SK-N-SH treated with all-trans-retinoic acid at 6 μM for 48 hours (cell line): ENCODE measurements at places on chromosomes 7 and 10.
A peak's percentile ranks its signal among the peaks of the same experiment; 100 is the strongest.

DNA sequence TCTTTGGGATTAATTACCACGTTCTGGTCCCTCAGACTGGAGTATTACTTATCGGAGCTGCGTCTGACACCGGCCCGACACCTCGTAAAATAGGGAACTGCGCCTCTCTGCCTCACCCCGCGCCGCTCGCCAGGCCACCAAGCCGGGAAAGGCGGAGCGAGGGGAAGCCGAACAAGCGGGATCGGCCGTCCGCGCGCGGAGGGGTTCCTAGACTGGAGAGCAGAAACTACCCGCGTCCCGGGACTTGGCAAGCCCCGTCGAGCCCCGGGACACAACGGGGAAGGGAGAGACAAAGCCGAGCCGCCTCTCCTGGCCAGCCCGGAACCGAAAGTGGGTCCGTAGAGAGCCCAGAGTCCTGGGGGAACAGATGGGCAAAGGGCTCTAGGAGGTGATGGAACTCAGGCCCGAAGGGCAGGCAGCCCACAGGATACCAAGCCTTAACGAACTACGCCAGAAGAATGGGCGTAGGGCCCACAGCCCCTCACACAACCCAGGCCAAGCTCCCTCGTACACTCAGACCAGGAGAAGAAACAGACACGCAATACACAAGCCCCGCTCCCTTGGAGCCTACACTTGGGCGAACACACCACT lies 6.5 kb downstream of the LBX1 start:
- ATAC-seq, result peak; percentile 41

- no peak for ATAC-seq
Observed at GRCh38 chr10:55641601-55642000, 719.5 kb downstream of the ZWINT start.

GRCh38 chr7:105512926-105513526 lies 9.0 kb downstream of the PUS7 start:
- ATAC-seq, result no peak

- ATAC-seq, result no peak
Observed at GRCh38 chr10:30705101-30705624, 75.6 kb upstream of the LYZL2 start.

- ATAC-seq, result no peak
Observed at GRCh38 chr10:78434886-78435285, 401.2 kb downstream of the RPS24 start.

- ATAC-seq, result no peak
Observed at GRCh38 chr10:9175200-9175599, 1120.7 kb downstream of the GATA3 start.

GRCh38 chr7:15168489-15168888 lies 265.9 kb upstream of the DGKB start:
- 0 out of 3 replicates have a peak, but pooled peaks have one; percentile 21 for ATAC-seq

DNA sequence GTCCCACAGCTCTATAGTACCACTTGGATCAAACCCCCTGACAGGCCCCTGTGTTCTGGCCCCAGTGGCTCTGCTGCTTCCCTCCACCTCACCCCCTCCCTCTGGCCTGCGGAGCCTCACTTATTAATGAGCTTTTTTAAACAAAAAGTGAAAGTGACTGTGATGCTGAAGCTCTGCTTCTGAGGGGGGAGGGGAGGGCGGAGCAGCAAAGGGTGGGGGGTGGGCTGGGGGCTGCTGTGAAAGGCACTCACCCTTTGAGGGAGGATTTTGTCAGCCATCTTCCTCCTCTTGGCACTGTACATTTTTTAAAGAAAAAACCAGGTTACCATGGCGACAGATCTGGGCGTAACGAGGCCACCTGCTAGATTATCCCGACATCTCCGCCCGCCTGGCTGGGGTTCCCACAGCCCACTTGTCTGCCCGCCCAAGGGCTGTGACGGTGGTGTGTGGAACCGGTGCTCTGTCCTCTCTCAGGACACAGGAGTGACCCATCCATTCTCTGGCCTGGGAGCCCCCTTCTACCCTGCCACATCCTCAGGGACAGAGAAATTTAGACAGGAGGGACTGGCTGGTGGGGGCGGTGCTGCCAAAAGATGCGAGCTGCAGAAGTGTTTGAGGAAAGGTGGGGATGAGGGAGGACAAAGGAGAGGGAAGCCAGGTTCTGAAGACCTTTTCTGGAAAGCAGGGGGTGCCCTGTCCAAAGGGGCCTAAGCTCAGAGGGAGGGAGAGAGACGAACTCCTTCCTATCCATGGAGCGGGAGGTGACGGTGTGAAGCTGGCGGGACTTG lies 4.9 kb downstream of the SMARCD3 start:
- no peak for ATAC-seq

GRCh38 chr7:115013886-115014285 lies 92.0 kb downstream of the MDFIC start:
- no peak for ATAC-seq

DNA sequence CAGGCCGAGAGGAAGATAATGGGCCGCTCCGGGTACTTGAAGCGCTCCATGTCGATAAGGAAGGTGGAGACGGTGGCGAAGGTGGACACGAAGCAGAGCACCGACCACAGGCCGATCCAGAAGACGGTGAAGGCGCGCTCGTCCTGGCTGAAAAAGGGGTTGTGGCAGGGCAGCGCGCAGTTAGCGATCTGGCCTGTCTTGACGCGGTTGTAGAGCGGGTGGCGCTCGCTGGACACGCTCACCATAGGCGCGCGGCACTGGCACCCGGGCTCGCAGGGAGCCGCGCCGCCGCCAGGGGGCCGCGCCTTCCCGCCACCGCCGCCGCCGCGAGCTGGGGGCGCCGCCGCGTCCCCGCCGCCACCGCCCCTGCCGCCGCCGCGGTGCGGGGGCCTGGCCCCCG lies 1.6 kb downstream of the FZD8 start:
- ATAC-seq, result peak; percentile 6; the same call in 1 of the 3 replicates

GRCh38 chr10:4111643-4112042 lies 326.6 kb upstream of the KLF6 start:
- no peak for ATAC-seq

DNA sequence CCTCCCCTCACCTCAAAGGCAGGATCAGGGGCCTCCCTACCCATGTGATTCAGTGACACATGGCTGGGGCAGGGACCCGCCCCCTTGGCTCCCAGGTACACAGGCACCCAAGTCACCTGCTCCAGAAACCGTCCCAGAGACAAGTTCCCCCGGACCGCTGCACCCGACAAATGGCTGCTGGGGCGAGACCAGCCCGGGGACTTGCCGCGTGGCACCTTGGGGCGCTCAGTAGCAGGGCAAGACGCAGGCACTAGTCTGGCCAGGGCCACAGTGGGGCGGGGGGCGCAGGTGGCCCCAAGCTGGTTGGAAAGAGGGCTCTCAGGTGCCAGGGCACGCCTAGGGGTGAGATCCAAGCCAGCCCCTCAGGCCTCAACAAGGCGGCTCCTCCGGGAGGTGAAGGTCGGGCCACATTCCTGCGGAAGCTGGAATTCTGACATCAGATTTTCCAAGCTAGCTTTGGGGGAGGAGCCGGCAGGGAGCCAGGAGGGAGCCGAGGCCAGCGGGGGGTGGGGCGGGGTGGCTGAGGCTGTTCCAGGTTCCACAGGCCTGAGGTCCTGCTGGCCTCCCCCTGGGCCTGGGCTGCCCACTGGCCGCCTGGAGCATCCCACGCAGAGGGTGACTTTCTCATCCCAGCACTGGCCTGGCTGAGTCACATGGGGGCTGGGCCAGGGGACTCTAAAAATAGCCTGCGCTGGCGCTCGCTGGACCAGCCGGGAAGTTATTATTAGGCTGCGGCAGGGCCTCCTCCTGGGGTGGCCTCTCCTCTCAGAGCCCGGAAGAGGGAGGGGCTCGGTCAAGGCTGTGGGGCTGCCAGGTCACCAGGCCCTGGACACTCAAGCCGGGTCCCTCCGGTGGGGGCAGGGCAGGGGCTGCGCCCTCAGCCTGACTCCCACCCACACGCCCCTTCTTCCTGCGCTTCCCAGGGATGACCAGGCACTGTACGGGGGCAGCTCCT lies 20.5 kb upstream of the INPP5A start:
- peak; percentile 94 for ATAC-seq

- peak; percentile 49; the same call in 1 of the 3 replicates for ATAC-seq
Observed at GRCh38 chr7:16114633-16115032, 306.7 kb downstream of the CRPPA start.

GRCh38 chr7:102236592-102237287 lies 49.9 kb upstream of the SH2B2 start:
- peak; percentile 98 for ATAC-seq

GRCh38 chr7:100804681-100805431 lies 22.5 kb downstream of the EPHB4 start:
- no peak for ATAC-seq

GRCh38 chr7:129665013-129665401 lies 53.5 kb downstream of the NRF1 start:
- ATAC-seq, result peak; percentile 94

DNA sequence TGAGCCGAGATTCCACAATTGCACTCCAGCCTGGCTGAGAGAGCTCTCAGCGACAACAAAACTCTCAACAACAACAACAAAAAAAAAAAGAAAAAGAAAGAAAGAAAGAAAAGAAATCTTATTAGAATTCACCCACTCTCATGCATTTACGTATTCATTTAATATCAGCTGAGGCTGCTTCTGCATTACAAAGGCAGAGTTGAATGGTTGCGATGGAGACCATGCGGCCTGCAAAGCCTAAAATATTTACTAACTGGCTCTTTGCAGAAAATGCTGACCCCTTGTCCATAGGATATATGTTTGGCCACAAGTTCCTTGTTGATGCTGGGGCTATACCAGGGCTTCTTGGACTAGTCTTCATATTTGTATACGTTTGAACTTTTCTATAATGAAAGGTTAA lies 109.4 kb downstream of the SPDYE5 start:
- ATAC-seq, result no peak

GRCh38 chr7:132500727-132501440 lies 75.4 kb downstream of the PLXNA4 start:
- ATAC-seq, result peak; percentile 74

- peak; percentile 58 for ATAC-seq
Observed at GRCh38 chr7:2928613-2929311, 84.7 kb upstream of the GNA12 start.

GRCh38 chr10:24706479-24707118 lies 17.1 kb downstream of the ARHGAP21 start:
- peak; percentile 99 for ATAC-seq

GRCh38 chr7:116614499-116615262 lies 57.3 kb upstream of the MET start:
- peak; percentile 41 for ATAC-seq

DNA sequence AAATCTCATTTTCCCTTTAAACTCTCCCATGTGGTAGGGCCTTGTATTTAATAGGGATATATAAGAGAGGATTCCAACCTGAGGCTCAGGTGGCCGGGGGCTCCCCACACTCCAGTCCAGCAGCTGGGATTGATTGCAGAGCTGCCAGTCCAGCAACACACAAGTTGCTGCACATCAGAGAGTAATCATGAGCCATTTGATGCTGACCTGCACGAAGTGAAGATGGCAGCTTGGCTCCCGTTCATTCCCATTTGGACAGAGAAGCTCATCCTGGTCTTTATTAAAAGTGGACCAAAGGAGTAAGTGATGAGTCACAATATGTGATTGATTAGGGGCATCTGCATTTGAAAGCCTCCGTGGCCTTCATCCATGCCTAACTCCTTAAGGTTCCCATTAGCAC lies 202.4 kb downstream of the PLXNA4 start:
- ATAC-seq, result peak; percentile 73

DNA sequence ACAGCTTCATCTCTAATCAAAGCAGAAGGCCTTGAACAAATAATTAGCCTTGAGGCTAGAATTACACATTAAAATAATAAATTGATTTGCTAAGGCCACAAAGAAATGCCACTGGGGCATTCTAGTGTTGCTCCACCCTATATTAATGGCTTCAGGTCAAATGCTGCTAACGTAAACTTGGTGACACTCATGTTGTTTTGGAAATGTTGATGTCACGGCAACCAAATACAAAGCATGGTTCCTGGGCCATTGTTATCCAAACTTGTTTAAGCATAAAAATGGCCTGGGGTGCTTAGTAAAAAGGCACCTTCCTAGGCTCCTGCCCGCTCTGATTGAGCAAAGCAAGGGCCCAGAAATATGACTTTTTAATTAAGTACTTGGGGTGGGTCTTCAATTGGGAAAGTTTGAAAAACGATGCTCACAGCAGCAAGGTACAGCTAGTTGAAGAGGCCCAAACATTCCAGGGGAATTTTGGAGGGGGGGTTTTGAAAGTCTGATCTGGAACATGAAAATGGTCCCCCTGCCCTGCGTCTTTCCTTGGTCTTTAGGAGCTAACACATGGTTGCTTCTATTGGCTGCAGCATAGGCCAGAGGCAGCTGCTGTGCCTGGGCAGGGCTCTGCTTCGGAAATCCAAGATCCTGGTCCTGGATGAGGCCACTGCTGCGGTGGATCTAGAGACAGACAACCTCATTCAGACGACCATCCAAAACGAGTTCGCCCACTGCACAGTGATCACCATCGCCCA lies 67.8 kb downstream of the ABCC2 start:
- ATAC-seq, result no peak

- ATAC-seq, result no peak
Observed at GRCh38 chr7:127766831-127767459, 115.0 kb downstream of the SND1 start.

DNA sequence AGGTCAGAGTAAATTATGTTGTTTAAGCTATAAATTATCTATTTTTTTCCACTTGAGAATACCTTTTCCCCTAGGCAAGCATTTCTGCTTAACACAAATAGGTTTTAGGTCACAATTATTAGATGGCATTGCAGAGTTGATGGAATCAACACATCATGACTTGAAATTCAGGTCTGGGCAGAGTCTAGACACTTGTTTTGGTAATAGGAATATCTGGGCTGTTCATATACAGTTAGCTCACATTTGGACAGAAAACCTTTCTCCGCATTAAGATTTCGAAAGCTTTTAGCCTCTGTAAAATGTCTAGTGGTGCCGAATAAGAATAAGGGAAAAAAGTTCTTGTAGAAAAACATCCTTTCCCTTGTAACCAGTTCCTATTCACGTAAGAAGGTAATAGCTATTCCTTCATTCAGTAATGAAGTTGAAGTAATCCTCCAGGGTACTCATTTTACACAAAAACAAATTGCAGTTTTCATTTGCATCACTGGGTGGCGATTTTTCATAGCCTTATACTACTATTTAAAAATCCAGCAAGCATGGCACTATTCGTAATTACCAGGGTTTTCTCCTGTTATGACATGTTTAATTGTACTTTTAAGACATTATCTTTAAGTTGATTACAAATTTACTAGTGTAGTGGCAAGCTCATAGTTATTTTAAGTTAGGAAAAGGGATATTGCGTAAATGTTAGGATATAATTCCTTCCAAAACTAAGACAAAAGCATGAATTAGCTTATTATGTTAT lies 37.0 kb downstream of the RPA3 start:
- ATAC-seq, result peak; percentile 98

DNA sequence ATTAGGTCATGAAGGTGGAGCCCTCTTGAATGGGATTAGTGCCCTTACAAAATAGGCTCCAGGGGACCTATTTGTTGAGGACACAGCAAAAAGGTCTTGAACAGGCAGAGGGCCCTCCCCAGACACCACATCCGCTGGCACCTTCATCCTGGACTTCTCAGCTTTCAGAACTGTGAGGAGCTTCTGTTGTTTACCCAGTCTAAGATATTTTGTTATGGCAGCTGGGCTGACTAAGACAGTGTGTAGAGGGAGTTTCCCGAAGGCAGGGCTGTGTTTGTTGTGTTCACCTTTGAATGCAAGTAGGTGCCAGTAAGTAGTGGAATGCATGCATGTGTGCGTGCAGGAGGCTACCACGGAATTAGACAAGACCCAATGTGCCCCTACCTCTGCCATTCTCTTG lies 106.7 kb downstream of the PTPRE start:
- ATAC-seq, result no peak

- no peak for ATAC-seq
Observed at GRCh38 chr7:5626498-5626897, 155.0 kb downstream of the RNF216 start.

GRCh38 chr7:42740408-42740807 lies 171.5 kb downstream of the C7orf25 start:
- ATAC-seq, result no peak
